ENCODE measurements at places on chromosomes 13 and 19.

DNA sequence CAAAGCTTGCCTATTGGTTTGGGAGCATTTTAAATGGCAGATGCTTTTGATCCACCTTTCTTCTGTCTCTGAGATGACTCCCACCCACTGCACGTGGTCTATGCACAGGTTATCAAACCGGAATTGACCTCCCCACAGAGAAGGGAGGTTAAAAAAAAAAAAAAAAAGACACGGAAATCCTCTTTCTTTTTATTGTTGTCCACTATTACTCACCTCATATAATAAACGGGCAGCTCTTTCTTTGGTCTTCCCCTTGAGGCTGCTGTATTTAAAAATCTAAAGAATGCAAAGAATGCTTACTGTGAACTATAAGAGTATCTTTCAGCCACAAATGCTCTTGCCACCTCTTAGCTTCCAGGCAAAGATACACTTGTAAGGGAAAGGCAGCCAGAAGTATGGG lies 329.7 kb downstream of the NDFIP2 start:
- no peak for DNase-seq

DNA sequence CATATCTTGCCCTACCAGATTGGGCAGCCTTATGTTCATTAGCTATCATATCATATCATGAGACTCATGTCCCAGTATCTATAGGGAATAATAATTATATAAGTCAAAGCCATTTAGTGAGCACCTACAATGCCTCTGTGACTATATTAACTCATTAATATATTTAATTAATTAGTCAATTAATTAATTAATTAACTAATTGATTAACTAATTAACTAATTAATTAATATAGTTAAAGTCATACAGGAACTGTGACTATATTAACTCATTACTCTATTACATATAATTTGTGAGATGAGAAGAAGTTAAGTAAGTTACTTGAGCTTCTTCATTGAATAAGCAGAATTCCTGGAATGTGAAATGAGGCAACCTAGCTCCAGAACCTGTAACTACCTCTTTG lies 588.3 kb upstream of the SLITRK1 start:
- DNase-seq, result no peak

DNA sequence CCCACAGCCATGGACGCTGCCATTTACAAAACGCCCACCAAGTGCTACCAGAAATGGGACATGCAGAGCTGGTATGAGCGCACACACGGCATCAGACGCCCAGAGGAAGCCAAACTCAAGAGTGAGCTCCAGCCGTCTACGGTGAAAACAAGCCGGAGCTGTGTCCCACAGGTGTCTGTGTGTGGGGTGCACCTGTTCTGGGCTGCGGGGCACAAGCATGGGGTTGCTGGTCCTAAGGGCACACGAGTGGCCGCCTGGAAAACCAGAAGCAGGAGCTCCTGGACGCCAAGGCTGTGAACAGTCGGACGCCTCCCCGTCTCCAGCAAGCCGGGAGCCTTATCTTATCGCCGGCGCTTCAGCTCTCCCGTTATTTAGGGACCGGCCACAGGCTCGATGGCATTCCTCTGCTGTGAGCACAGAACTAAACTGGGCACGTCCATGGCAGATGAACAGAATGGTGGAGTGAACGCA lies 1.3 kb downstream of the ADPRHL1 start:
- DNase-seq, result no peak

GRCh38 chr19:54937926-54938325 lies 9.4 kb downstream of the NLRP7 start:
- DNase-seq, result no peak

GRCh38 chr19:28170066-28170465 lies 1042.9 kb downstream of the UQCRFS1 start:
- no peak for DNase-seq

DNA sequence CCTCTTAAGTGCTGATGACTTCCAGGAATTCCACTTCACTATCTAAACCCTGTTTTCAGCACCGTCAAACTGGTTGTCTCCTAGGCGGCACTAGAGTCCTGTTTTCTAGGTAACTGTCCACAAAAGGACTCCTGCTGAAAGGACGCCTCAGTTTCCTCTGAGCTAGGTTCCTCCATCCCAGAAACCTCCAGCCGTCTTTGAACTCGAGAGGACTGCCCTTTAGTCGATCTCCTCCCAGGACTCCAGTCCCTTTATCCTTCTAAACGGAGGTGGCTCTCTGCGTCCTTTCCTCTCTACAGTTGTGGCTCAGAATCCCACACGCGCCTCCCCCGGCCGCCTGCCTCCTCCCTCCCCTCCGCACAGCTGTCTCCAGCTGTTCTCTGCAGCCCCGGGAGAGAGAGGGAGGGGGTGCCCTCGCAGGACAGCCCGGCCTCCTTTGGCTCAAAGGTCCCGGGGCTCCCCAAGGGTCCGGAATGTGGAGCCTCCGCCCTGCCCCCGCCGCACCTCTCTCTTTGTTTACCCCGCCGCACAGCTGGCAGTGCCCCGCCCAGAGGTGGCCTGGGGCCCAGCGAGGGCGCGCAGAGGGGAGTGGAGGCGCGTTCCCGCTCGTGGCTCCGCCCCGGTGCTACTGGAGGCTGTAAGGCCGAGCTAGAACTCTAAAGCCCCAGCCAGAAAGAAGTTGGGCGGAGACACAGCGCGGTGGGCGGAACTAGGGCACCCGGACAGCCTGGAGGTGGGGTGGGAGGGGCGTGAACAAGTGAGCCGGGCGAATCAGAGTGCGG lies 2.4 kb downstream of the LTBP4 start:
- peak; percentile 93 for DNase-seq

- DNase-seq, result no peak
Observed at GRCh38 chr19:31383553-31383952, 34.3 kb upstream of the TSHZ3 start.

DNA sequence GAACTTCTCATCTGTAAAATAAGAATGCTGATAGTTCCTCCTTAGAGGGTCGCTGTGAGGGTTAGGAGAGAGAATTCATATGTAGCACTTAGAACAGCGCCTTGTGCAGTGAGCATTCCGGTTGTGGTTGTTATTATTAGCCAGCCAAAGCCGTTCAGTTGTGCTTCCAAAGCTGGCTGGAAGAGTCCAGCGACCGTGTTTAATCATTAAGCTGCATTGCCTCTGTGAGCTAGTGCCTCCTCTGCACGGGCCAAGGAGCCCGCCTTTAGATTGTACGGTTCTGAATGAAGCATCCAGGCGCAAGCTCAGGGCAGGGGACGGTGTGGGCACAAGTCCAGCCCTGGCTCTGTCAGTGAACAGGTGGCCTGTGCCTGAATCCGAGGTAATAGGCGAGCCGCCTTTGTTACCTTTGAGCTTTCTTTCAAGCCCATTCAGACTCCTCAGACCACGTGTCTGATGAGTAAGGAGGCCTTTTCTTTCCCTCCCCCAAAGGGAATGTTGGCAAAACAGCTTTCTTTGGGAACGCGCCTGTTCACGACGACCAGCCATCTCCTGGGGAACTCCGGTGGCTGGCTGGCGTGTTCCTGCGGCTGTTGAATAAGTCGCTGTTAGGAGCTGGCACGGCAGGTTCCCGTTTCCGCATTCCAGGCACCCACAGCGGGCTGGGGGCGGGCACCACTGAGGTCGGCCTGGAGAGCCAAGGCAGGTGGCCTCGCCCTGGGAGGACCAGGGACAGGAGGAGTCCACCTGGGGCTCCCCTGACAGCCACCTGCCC lies 25.1 kb downstream of the SIPA1L3 start:
- DNase-seq, result peak; percentile 90

All from NCI-H146 (cell line).